Activated CD8-positive, alpha-beta memory T cell treated with anti-CD3 and anti-CD28 coated beads for 1 hour (primary cell): ENCODE measurements at places on chromosomes 6 and 20.

DNA sequence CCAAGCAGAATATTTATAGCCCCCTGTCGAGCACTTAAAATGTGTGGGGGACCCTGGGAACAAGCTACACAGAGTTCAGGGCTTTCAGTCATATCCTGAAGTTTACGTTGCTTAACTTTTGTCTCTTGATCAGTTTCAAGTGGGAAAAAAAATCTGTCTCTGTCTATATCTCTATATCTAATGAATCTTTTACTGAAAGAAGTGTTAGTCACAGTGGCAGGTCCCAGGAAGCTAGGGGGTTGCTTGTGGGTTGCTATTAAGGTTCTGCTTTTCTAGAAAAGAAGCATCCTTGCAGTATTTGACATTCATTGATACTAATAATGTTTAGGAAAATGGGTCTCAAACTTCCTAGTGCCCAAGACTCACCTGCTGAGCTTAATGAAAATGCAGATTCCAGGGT lies 76.7 kb upstream of the CLDN20 start:
- DNase-seq: no peak

- DNase-seq: no peak
Measured at GRCh38 chr6:35634316-35634715, 54.4 kb downstream of the FKBP5 start.

DNA sequence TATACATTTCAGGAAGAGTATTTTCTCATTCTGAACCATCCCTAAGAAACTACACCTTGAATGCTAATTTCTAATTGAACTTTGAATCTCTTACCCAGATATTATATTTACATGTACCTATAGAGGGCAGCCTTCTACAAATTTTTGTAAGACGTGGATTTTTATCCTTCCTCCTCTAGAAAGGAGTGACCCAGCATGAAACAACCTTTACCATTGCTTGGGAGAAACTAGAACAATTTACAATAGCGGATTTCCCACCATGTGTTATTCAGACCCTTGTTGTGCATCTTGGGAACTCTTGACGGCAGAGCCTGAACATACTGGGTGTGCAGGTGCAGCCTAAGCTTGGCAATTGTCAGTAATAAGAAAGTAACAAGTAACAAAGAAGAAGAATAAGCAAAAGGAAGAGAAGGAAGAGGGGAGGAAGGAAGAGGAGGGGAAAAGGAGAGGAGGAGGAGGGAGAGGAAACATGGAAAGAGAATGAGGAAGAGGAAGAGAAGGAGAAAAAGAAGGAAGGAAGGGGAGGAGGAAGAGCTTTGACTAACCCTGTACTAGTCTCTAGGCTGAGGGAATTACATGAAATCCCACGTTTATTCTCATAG lies 10.8 kb upstream of the TAAR1 start:
- DNase-seq: no peak

DNA sequence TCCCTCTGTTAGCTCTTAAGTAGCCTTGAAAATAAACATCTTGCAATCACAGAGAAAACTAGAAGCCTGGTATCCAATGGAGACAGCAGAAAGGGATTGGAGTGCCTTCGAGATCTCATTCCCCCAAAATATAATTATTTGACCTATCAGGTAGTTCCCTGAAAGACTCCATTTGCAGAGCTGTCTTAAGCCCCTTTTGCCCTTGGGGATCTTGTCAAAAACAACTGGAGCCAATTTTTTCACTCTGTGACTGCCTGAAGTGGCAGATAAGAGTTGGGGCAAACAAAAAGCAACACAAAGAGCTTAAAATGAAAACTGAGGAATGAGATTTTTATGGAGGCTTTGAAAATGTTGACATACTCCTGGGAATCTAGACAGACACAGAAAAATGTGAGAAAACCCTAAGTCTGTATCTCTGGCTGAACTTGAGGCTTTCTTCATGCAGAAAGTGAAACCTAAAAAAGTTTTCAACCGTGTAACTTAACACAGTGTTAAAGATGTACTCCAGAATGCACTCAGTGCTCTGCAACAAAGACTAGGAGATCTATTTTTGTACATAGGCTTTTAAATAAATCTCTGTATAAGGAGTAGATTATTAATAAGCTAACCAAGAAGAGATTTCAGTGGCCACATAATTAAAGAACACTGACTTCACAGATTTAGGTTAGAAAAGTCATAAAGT lies 971.1 kb upstream of the MAN1A1 start:
- DNase-seq: no peak

- no peak for DNase-seq
Measured at GRCh38 chr20:46900826-46901225, 6.2 kb downstream of the EYA2 start.

- no peak for DNase-seq
Measured at GRCh38 chr6:159988983-159989454, 20.1 kb downstream of the IGF2R start.

GRCh38 chr6:55941702-55942101 lies 66.3 kb upstream of the BMP5 start:
- DNase-seq: no peak

DNA sequence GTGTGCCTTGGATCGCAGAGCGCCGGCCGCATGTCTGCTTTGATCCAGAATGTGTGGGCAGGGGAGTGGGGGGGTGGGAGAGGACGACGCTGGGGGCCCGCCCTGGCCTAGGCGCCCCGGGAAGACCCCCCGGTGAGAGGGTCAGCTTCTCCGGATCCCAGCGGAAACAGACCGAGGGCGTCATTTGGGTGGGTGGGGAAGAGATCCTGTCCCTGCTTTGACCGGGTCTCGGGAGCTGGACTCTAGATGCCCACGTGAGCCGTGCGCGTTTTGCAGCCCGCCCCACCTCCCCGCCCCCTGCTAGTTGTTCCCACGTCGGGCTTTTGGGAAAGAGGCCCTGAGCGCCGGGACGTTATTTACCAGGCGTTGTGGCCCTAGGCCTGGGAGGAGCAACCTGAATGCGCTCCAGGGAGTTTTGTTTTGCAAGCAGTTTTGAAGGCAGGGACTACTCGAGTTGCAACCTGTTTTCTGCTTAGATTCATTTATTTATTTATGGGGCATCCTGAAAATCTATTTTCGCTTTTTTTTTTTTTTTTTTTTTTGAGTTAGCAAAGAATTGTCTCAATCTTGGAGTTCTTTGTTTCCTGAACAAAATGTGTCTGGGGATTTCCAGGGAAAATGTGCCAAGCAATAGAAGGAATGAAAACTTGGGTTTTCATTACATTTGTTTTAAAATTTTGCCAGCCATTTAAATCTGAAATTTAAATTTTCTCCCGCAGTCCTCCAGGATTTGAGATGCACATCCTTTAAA lies 1.6 kb downstream of the DSP start:
- DNase-seq: no peak

GRCh38 chr20:54654450-54654849 lies 179.1 kb downstream of the DOK5 start:
- no peak for DNase-seq

DNA sequence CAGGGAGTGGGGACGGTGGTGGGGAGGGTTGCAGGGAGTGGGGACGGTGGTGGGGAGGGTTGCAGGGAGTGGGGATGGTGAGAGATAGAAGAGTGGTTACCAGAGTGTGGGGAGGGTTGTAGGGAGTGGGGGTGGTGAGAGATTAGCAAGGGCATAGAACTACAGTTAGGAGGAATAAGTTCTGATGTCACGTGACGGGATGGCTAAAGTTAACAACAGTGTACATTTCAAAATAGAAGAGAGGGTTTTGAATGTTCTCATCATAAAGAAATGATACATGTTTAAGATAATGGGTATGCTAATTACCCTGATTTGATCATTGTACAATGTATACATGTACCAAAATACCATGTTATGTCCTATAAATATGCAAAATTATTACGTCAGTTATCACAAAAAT lies 57.6 kb upstream of the FRMD1 start:
- no peak for DNase-seq

DNA sequence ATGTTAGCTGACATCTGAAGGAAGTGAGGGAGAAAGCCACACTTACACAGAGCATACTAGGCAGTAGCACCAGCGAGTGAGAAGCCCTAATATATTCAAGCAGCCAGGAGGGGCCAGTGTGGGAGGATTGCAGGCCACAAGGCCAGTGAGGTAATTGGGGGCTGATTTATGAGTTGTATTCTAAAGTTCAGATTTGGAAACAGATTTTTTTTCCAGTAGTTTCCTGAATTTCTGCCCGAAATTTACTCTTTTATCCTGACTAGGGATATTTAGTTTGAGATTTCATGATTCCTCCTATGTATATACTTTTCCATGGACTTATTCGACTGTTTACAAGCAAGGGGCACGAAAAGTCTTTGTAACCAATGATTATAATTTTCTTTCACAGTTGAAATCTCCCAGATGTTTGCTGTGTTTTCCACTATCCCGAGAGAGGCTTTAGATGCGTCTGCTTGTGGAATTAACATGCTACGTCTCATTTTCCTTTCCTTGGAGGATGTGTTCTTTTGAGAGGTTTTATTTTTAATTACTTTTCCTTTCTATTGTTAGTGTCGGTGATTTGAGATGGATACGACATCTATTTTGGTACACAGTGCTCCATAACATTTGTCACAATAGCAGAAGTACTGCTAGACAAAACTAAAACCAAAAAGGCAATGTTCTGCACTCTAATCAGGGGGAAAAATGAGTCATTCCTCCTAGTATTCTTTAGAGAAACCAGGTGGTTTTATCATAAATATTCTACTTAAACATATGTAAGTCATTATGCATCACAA lies 356.3 kb upstream of the HSF2 start:
- no peak for DNase-seq

GRCh38 chr6:4162370-4162769 lies 27.0 kb upstream of the ECI2 start:
- no peak for DNase-seq

GRCh38 chr6:30885999-30886896 lies 1.9 kb downstream of the DDR1 start:
- DNase-seq: no peak

- DNase-seq: no peak
Measured at GRCh38 chr6:142255785-142256184, 46.0 kb upstream of the ADGRG6 start.

DNA sequence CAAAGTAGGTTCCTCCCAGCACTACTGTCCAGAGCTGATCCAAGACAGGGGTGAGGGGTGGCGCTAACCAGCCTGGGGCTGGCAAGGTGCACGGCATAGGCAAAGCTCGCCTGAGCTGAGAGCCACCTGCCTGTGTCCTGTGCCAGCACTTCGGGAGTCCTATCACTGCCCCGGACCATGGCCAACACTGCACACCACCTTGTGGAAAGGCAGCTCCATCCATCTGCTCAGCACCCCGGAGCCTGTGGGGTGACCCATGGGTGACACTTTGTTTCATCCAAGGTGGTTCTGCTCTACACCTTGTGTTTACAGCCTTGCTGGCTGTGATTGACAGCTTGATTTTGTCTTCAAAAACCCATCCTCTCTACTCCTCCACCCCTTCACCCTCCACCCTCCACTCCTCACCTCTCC lies 32.9 kb upstream of the GATA5 start:
- DNase-seq: no peak

- DNase-seq: no peak
Measured at GRCh38 chr6:34964564-34964963, 75.5 kb downstream of the ANKS1A start.

DNA sequence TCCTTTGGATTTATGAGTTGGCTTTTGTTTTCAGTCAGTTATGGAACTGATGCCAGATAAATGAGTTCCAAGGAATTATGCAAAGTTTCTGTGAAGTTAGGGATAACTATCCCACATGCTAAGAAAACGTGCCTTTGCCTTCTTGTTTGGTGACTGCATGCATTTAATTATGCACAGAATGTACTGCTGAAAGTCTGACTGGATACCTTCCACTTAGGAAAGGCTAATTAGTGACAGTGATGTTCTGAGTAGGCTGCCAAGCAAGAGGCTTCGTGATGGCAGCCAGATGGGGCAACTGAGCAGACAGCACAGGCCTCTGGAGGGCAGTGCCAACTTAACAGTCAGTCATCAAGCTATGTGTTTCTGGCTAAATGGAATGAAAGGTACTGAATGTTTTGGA lies 289.9 kb downstream of the CD109 start:
- no peak for DNase-seq

GRCh38 chr6:12291071-12291838 lies 1.1 kb downstream of the EDN1 start:
- no peak for DNase-seq
